ENCODE measurements at places on chromosomes 3 and 15.

DNA sequence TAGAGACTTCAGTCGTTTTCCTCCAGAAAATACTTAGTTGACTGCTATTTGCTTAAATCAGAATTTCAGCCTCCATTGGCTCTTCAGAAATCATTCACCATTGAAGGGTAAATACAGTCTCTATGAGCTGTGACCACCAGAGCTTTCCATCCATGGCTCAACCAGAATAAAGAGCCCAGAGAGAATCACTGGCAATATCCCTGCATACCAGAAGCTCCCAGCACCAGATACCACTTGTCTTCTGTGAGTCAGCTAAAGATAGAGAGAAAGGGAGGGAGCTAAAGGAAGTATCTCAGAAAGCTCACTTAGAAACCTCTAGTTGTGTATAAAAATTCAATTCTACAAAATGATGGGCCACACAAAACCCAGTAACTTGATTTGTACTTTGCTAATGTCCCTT, 115.2 kb upstream of the TMCO5A start:
- no peak for DNase-seq
- H3K4me1 ChIP-seq: no peaks in the 10 kb centered on the region
- H3K4me3 ChIP-seq: no peak overlapping the region
- no peaks in the 10 kb centered on the region for H3K27me3 ChIP-seq

- peaks cover 61% of the 10 kb centered on the region for H3K4me1 ChIP-seq
- peaks cover 16% of the 10 kb centered on the region for H3K36me3 ChIP-seq
- H3K27me3 ChIP-seq: no peaks in the 10 kb centered on the region
- peak; percentile 52 for DNase-seq
- H3K27ac ChIP-seq: peak overlapping the region; percentile 80
Observed at GRCh38 chr15:66472176-66472999, 25.2 kb downstream of the SNAPC5 start.

DNA sequence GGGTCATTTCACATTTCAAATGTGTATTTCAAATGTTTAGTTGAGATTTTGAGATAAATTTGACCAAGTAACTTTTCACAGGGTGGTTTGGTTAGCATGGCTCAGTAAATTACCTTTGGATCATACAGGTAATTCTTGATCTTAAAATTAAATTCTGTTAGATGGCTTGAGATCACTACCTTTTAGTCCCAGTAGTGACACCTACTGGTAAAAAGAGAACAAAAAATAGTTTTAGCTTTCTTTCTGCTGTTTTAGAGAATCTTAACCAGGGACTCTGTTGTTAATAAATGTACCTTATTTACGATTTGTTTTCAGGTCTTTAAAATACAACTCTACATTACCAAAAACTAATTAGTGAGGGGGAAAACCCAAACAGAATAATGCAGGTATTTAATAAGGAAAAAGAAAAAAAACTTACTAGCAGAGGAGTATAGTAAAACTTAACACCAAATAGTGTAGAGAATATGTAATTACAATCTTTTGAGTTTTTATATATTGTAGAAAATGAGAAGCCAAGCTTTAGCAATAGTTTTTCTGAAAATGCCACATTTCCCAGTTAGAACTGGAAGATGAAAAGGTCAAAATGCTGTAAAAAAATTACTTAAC, 620.3 kb upstream of the AGTR1 start:
- H3K4me3 ChIP-seq: no peak overlapping the region
- H3K36me3 ChIP-seq: no peaks in the 10 kb centered on the region
- DNase-seq: no peak
- no peak overlapping the region for H3K27ac ChIP-seq
- H3K4me1 ChIP-seq: no peaks in the 10 kb centered on the region

DNA sequence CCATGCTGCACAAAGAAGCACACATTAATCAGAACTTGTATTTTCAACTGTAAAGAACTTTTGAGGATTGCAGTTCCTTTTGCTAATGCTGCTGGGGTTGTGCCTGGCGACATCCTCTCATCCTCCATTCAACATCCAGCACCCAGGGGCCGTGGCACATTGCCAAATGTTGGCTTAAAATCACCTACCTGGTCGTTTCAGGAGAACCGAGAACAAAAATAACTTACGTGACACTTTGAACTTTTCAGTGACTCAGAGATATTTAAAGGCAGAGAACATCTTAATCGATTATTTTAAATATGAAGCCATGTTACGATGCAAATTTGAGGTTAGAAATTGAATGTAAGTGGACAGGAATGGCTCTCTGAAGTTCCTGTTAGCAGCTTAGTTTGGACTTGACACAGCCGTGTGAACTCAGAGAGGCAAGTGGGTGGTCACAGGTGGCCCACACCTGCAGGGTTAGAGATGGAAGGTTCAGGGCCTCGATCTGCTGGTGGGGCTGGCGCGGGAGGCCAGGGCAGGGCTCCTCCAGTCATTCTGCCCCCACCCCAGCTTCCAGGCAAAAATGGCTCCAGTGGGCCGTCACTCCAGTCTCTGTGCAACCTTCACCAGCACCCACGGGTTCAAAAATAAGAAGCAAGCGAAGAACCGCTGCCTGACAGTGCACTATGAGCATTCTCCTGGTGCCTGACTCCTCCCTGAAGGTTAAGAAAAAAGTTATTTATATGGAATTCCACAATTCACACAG, 12.2 kb downstream of the LRRK1 start:
- no peaks in the 10 kb centered on the region for H3K4me1 ChIP-seq
- no peak for DNase-seq
- H3K27me3 ChIP-seq: peaks cover 7% of the 10 kb centered on the region
- H3K27ac ChIP-seq: no peak overlapping the region
- no peaks in the 10 kb centered on the region for H3K36me3 ChIP-seq
- no peak overlapping the region for H3K4me3 ChIP-seq

- peaks cover 4% of the 10 kb centered on the region for H3K4me1 ChIP-seq
- H3K4me3 ChIP-seq: no peak overlapping the region
- no peak for DNase-seq
- no peaks in the 10 kb centered on the region for H3K27me3 ChIP-seq
- H3K27ac ChIP-seq: no peak overlapping the region
- H3K36me3 ChIP-seq: peaks cover 7% of the 10 kb centered on the region
Observed at GRCh38 chr3:52136513-52136912, 17.7 kb downstream of the POC1A start.

- H3K36me3 ChIP-seq: no peaks in the 10 kb centered on the region
- no peak for DNase-seq
- H3K27ac ChIP-seq: no peak overlapping the region
- H3K4me1 ChIP-seq: no peaks in the 10 kb centered on the region
- H3K27me3 ChIP-seq: no peaks in the 10 kb centered on the region
- no peak overlapping the region for H3K4me3 ChIP-seq
Observed at GRCh38 chr3:168514252-168514651, 418.5 kb upstream of the GOLIM4 start.

DNA sequence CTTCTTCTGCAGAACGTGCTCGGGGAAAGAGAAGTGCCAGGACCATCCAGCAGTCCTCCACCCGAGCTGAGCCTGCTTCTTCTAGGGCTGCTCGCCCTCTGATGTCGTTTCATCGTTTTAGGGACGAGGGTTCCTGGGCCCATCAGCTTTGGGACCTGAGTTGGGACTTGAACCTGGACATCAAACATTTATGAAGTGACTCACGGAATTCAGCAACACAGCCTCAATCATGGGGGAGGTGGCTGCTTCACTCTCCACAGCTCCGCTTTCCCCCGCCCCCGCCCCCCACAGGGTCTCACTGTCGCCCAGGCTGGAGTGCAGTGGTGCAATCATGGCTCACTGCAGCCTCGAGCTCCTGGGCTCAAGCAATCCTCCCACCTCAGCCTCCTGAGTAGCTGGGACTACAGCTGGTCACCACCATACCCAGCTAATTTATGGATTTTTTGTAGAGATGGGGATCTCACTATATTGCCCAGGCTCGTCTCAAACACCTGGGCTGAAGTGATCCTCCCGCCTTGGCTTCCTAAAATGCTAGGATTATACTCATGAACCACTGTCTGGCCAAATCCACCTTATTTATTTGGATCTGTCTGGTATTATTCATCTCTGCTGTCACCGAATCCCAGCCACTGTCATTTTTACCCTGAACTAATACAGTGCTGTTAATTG, 725 bp upstream of the SCAMP2 start:
- peaks cover 12% of the 10 kb centered on the region for H3K36me3 ChIP-seq
- no peak for DNase-seq
- peaks cover 4% of the 10 kb centered on the region for H3K27me3 ChIP-seq
- peak overlapping the region; percentile 84 for H3K27ac ChIP-seq

DNA sequence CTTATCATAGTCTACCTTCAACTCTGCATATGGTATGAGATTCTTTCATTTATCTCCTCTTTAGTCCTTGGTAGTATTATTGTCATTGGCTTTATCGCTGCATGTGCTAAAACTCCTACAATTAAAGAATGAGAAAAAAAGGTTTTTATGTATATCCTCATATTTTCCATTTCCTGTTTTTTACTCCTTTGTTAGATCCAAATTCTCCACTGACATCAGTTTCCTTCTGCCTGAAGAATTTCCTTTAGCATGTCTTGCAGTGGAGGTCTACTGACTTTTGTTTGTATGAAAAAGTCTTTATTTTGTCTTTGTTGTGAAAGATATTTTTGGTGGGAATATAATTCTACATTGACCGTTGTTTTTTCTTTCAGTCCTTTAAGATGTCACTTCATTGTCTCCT, 81.0 kb upstream of the TNIK start:
- no peak overlapping the region for H3K27ac ChIP-seq
- H3K36me3 ChIP-seq: peaks cover 2% of the 10 kb centered on the region
- no peak for DNase-seq
- H3K27me3 ChIP-seq: no peaks in the 10 kb centered on the region

GRCh38 chr3:4976109-4976508, 3.1 kb upstream of the BHLHE40 start:
- H3K27me3 ChIP-seq: no peaks in the 10 kb centered on the region
- H3K4me1 ChIP-seq: peaks cover 39% of the 10 kb centered on the region
- H3K36me3 ChIP-seq: peaks cover 26% of the 10 kb centered on the region
- peak; percentile 40 for DNase-seq

DNA sequence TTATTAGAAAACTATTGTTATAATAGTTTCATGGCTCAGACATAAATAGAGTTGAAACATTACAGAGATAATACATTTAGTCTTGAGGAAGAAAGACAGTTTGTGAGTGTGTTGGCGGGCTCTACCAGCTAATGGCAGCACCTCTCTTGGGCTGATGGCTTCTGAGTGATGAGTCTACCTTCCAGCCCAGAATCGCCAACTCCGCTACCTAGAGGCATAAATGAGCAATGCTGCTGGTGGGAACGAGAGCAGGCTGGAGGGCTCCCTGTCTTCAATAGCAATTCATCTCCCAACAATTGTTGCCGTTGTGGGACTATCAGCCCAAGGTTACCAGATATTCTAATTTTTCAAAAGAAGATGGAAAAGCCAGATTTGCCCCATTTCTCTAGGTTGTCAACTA, 388.7 kb downstream of the FOXP1 start:
- no peak overlapping the region for H3K4me3 ChIP-seq
- peaks cover 9% of the 10 kb centered on the region for H3K36me3 ChIP-seq
- H3K4me1 ChIP-seq: peaks cover 23% of the 10 kb centered on the region

- no peaks in the 10 kb centered on the region for H3K4me1 ChIP-seq
- H3K27me3 ChIP-seq: no peaks in the 10 kb centered on the region
- H3K4me3 ChIP-seq: no peak overlapping the region
- no peak overlapping the region for H3K27ac ChIP-seq
- no peak for DNase-seq
- no peaks in the 10 kb centered on the region for H3K36me3 ChIP-seq
Observed at GRCh38 chr3:65664446-65664845, 374.3 kb downstream of the MAGI1 start.

- H3K36me3 ChIP-seq: no peaks in the 10 kb centered on the region
- H3K27me3 ChIP-seq: no peaks in the 10 kb centered on the region
- H3K4me1 ChIP-seq: peaks cover 1% of the 10 kb centered on the region
Observed at GRCh38 chr15:57213862-57214261, 162.4 kb upstream of the CGNL1 start.

DNA sequence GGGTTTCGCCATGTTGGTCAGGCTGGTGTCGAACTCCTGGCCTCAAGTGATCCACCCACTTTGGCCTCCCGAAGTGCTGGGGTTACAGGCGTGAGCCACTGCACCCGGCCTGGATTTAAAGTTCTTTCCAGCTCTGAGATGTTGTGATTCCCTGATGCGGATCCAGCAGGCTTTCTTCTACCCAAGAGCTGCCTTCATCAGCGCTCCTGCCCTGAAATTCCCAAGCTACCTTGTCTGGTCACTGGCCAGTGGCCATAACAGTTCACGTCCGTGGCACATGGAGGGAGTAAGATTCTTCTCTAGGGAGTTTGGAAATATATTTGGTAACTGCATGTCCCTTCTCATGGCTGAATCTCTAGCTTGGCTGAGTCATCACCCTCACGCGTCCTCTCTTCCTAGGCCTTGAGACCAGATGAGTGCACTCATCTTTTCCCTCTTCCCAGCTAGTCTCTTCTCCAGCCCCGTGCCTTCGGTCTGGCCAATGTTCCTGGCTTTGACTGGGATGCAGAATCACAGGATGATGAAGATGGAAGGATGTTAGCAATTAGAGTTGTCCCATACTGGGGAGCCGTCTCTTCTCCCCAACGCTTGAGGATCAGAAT, 29.8 kb upstream of the APOD start:
- peaks cover 4% of the 10 kb centered on the region for H3K36me3 ChIP-seq
- peaks cover 6% of the 10 kb centered on the region for H3K27me3 ChIP-seq

DNA sequence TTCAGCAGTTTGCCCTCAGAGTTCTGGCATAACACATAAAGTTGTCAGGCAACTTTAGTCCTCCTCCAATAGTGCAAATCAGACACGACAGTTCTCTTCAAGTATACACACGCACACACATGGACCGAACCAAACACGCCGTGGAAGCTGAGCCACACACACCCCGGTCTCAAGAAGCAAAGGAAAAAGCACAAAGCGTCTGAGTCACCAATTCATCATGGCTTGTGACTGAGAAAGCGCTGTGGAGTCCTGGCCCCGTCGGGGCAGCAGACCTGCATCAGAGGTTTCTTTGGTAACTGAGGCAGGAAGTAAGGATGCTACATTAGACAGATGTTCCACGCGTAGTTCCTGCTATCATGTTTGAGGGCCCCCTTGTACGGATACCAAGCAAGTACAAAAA, 85.7 kb downstream of the VGLL4 start:
- DNase-seq: no peak
- peaks cover 6% of the 10 kb centered on the region for H3K4me1 ChIP-seq
- H3K27me3 ChIP-seq: no peaks in the 10 kb centered on the region
- H3K36me3 ChIP-seq: peaks cover 16% of the 10 kb centered on the region
- no peak overlapping the region for H3K4me3 ChIP-seq

DNA sequence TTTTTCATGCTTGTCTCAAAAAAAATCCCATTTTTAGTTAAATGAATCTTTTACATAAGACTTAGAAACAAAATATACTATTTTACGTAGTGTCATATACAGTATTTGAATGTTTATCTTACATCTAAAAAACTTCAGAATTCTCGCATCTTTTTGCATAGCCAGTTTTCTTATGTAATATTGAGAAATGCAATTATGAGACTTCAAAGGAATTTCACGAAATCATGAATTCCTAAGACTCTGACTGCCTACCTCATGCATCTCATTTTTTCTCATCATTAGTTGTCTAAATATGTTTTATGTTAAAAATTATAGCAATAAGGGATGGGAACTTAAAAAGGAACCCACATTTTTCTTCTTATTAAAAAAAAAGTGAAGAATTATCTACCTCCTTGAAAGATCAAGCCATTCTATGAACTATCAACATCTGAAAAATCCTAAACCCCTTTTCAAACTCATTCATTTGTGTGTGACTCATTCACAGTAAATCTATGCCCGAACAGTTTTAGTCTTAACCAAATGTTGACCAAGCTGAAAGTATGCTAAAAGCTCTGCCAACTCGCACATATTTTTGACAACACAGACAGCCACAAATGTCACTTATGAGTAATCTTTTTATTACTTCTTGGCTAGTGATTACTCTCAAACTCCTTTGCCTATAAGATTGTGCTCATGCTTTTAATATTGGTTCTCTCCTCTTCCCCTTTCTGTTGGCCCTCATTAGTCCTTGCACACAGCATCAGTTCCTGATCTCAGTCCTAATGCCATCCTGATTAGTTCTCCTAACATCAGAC, 115.9 kb downstream of the DCLK3 start:
- H3K4me1 ChIP-seq: no peaks in the 10 kb centered on the region
- no peaks in the 10 kb centered on the region for H3K36me3 ChIP-seq
- H3K27me3 ChIP-seq: peaks cover 4% of the 10 kb centered on the region
- no peak for DNase-seq
- H3K4me3 ChIP-seq: no peak overlapping the region
- H3K27ac ChIP-seq: no peak overlapping the region
